Sciatic nerve (tissue), 2 donors: ENCODE measurements at places on chromosomes 3 and 15.

DNA sequence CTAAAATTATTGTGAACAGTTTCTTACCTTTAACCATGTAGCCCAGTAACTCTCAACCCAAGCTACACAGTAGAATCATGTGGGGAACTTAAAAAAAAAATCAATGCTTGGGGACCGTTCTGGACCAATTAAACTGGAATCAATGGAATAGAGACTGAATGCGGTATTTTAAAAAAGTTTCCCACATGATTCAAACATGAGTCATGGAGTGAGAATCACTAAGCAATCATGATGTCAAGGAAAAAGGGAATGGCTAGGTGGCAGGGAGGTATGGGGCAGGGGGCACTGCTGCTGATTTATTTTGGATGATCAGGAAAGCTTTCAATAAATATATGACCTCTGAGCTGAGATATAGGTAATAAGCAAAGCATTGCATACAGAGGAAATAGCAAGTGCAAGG, 250.5 kb upstream of the RORA start:
- no peak for DNase-seq

DNA sequence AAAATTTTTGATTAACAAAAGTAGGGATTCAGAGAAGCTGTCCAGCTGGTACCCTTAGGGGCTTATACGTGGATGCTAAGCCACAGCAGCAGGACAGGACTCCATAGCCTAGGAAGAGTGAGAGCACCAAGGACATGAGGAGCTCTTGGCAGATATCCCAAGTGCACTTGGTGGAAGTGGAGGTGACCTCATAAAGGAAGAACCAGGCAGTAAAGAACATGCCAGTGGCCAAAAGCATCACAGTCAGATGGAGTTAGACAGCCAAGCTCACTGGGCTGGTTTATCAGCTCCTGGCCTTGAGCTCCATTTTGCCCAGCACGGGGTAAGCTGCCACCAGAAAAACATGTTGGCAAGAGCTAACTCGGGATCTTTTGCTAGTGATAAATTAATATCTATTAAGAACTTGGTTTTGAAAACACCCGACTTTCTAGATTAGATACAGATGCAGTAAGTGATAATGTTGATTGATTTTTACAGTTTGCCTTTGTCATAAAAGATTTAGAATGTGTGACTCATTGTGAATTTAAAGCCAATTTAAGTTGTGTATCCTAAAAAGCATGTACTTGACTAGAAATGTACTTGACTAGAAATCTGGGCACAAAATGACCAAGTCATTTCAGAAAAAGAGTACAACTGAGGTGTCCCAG, 108.0 kb downstream of the CMSS1 start:
- DNase-seq: no peak

GRCh38 chr3:113158171-113158570, 53.2 kb upstream of the BOC start:
- no peak for DNase-seq

- DNase-seq: no peak
Observed at GRCh38 chr3:60758831-60759230, 492.4 kb downstream of the FHIT start.

- no peak for DNase-seq
Observed at GRCh38 chr15:46231786-46232185, 597.0 kb downstream of the SQOR start.

GRCh38 chr15:77083381-77084160, 12.7 kb upstream of the TSPAN3 start:
- peak; percentile 67 for DNase-seq

DNA sequence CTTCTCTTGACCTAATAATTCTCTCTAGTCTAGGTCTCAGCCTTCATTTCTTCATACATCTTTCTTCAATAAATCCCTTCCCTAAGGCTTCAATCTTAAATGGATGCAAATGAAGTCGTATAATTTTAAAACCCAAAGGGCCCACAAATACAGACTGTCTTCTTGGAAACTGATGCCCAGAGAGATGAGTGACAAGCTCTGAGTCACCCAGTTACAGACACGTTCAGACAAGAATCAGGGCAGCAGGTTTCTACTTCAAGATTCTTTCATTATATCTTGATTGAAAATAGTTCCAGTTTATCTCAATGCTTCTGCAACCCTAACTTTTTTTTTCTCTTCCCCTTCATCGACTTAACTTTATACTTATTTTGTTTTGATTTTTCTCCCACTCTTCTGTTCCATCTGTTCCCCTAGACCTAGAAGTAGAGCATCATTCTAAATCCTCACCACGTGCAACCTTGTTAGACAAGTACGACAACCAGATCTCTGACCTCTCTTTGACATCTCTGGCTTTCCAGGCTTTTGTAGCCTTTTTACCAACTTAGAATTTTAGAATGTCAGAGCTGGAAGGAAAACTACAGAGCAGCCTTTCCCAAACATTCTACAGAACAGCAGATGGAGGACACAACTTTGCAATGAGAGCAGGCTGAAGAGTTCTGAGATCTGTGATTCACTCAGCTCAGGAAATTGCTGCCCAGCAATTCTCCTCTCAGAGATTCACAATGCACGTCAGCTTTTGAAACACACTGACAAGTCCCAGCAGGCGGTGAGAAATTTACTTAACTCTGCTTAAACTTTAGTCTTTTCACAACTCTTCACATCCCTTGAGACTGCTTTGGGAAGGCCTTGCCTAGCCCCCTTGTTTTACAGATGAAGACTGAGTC, 25.3 kb downstream of the NCEH1 start:
- DNase-seq: no peak

GRCh38 chr3:122979211-122979610, 48.4 kb downstream of the SEMA5B start:
- DNase-seq: no peak

GRCh38 chr15:90231028-90232017, 2.4 kb downstream of the CIB1 start:
- DNase-seq: no peak

- no peak for DNase-seq
Observed at GRCh38 chr3:127531821-127532220, 58.7 kb downstream of the TPRA1 start.

DNA sequence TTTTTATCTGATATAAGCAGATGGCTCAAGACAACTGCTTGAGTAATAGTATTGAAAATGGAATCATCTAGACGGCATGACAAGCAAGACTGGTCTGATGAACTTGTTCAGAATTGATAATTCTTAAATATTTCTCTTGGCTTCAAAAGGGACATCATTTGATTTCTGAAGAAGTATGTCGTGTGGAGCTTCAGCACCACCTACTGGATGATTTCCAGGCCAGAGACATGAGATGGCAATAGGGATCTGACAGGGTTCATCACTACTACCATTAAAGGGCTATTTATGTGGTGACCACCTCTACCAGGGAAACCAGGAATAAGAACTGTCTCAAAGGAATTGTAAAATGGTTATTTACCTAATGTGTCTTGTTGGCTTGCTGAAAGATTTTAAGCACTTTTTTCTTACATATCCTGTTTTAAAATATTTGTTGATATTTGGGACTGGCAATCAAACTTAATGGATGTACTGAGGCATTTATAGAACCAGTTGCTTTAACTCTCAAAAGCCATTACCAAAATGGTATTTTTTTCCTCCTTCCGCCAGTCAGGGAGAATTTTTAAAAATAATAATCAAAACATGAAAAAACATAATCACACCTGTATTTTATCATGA, 99.5 kb upstream of the FAM98B start:
- peak; percentile 70 for DNase-seq

DNA sequence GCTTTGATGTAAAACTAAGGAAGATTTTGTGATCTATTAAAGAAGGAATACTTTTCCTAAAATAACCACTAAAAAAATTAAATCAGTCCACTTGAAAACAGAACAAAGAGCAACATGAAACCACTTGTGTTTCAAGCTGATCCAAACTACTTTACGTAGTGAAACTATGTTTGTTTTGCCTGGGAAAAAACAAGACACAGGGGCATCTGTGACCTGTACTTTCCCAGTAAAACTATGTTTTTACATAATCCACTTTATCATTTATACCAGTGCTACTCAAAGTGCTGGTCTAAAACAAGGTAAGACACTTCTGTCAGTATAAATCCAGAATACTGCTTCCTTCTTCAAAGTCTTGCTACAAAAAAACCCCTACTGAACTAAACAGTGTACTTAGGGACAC, 56.7 kb downstream of the SPG11 start:
- DNase-seq: no peak

- DNase-seq: no peak
Observed at GRCh38 chr15:66294932-66295235, 1.5 kb downstream of the DIS3L start.

DNA sequence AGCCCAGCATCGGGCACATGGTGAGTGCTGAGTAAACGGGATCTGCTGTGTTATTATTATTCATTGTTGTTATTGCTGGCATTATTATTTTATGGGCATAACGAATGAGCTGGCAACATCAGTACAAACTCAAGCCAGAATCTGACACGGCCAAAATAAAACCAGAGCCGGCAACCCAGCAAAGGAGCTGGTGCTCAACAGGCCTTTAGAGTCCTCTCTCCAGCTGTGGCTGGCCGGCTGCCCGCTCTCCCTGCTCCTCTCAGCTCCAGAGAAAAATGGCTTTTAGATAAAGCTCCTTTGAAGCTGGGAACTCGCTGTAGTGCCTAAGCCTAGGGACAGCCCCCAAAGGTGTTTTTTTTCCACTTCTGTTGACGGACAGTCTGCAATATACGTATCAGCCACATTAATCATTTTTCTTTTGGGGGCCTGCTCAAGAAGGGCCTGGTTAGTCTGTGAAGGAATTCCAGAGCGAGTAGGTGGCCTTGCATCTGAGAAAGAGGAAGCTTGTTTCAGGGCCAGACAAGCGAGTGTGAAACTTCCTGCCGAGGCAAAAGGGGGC, 193.9 kb upstream of the UBE2E1 start:
- peak; percentile 83 for DNase-seq

GRCh38 chr3:112984485-112984884, 6.3 kb upstream of the GTPBP8 start:
- no peak for DNase-seq
